ENCODE measurements at places on chromosomes 1 and 21.

DNA sequence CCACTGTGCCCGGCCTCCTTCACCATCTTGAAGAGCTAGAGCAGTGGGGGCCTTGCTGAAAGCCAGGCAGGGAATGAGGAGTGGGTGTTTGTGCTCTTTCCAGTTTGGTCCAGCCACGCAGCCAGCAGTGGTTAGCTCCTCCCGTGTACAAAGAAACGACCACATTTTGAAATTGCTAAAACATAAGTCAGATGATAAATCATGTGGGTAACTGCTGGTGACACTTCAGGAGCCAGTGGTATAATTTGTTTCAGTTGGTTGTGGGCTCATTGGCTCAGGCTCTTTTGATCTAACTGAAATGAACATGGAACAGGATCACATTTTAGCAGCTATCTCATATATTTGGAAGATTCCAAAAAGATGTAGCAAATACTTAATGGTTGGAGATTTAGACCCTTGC lies 87.6 kb downstream of the MTR start:
- no peak for DNase-seq

DNA sequence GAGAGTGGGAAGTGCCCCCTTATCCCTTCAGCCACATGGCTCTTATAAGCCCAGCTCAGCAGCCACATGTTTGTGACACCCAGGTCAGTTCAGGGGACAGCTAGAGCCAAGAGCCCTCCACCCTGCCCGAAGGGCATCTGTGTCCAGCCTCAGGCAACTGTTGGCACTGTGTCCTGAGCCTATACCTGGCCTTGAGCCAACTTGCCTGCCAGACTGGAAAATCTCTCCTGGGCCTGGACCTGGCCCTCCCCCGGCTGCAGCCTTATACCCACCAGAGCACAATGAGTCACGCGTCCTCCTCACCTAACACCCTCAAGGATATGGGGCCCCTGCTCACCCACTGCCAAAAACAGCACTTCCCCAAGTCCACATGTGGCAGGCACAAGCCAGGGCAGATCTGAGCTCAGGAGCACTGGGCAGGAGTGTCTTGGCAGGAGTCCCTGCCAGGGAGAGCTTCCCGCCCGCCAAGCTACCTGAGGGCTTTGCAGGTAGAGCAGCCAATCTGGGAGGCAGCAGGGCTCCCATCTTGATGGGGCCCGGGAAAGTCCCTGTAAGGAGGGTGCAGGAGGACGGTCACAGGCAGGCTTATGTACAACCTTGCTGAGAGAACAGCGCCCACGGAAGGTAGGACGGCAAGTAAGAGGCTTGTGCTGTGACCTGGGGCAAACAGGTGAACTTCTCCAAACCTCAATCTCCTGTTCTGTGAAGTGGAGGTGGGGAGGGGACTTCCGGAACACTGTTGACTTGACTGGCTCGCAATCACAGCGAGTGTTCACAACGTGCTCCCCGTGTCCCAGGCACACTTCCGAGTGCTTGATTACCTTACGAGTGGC lies 19.8 kb upstream of the HSPG2 start:
- peak; percentile 95 for DNase-seq

DNA sequence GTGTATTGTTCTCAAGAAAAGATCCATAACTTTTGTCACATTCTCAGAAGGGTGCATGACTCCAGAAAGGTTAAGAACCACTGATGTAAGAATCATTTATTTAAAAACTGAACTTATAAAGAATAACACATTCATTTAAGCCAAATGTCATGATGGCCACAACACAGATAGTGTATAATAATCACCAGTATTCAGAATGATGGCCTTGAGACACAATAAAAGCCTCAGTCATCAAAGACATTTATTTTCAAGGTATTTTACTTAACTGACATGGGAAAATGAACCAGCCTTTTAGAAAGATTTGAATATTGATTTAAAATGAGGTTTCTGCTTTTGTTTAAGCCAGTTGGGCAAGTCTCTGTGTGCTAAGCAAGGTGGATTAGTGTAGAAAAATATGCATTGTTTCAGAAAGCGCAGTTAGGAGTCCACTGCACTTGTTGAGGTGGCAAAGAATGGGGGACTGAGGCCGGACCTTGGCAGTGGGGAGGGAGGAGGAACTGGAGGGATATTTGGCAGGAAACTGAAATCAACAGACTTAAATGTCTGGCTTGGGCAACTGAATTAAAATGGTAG lies 371.9 kb upstream of the ESRRG start:
- no peak for DNase-seq

GRCh38 chr1:31685795-31686194 lies 18.0 kb downstream of the COL16A1 start:
- DNase-seq: no peak
